CD4-positive, alpha-beta T cell treated with Interleukin-10 for 1 hour (primary cell): ENCODE measurements at places on chromosomes 13 and 19.
A peak's percentile ranks its signal among the peaks of the same experiment; 100 is the strongest.

DNA sequence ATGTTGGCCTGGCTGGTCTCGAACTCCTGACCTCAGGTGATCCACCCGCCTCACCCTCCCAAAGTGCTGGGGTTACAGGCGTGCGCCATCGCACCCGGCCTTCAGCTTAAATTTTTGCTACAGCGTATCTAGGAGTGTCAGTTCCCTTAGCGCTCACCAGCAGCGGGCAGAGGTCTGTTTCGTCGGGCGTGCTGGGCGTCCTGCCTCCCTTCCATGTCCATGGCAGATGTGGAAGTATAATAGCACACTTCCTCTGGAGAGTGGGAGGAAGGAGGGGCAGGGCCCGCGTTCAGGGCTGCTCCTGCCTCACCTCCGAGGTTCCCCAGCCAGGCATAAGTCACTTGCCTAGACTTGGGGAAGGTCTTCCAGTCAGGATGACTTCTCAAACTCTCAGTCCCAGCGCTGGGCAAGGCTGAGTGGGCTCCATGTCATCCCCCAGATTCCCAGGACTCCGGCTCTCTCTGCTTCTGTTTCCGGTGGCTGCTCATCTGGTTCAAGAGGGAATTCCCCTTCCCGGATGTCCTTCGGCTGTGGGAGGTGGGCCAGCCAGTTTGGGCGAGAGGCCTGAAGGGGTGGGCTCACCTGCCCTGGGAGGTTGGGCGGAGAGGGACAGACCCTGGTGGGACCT, 9.5 kb downstream of the IL4I1 start:
- no peak for DNase-seq

DNA sequence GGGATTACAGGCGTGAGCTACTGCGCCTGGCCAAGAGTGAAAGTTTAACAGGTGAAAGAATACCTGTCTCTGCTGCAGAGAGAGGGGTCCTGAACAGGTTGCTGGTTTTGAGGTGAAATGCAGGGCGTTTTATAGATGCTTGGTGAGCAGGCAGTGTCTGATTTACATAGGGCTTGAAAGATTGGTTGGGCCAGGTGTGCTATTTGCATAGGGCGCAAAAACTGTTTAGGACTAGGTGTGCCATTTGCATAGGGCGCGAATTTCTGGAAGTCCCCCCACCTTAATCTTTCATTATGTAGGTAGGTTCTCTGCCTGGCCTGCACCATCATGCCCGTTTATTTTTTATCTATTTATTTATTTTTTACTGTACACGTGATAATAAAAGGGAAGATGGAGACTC, 4.5 kb upstream of the NDUFB7 start:
- no peak for DNase-seq

DNA sequence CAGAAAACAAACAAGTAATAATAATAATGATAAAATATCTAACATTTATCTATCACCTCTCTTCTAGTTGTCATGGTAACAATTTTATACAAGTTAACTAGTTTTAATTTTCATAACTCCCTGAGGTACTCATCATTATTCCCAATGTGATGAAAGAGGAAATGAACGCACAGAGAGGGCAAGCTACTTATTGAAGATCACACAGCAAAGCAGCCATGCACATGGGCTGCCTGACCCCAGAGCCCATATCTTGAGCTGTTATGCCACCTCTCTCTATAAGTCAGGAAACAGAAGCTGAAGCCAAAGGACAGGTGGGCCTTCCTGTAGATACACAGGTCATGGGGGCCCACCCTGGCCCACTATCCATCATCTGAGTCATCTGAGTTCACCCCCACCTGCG, 4.9 kb upstream of the KLK4 start:
- DNase-seq = no peak

DNA sequence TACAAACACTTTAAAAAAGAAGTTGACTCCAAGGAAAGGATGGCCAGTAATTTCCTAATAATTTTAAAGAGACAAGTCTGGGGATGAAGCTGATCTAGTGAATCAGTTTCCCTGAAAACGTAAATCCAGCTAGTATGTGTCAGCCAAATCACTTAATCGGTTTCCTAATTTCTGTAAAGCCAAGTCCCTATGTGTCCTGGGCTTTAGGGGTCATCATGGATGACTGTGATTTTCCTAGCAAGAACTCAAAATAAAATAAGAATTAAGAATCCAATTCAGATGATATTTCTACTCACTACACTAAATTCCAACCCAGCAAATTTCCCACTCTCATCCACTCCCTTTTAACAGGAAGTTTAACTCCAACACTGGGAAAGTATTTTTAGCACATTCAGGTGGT, 35.9 kb downstream of the ELF1 start:
- DNase-seq = no peak

GRCh38 chr19:33674626-33675367, 53.0 kb downstream of the CHST8 start:
- no peak for DNase-seq

- no peak for DNase-seq
Measured at GRCh38 chr19:28169168-28169887, 1043.6 kb downstream of the UQCRFS1 start.

GRCh38 chr19:38667661-38668171, 20.3 kb downstream of the ACTN4 start:
- no peak for DNase-seq

DNA sequence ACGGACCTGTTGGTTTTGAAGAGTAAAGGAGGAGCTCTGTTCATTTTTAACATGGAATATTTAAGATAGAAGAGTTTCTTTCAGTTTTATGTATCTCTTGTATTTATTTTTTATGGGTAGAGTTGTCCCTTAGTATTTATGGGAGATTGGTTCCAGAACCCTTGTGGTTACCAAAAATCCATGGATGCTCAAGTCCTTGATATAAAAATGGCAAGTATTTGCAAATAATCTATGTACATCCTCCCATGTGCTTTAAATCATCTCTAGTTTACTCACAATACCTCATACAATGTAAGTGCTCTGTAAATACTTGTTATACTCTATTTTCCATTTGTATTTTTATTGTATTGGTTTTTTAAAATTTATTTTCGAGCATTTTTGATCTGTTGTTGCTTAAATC, 63.1 kb downstream of the TM9SF2 start:
- no peak for DNase-seq

- peak; percentile 77 for DNase-seq
Measured at GRCh38 chr19:3108775-3109174, 14.6 kb downstream of the GNA11 start.

DNA sequence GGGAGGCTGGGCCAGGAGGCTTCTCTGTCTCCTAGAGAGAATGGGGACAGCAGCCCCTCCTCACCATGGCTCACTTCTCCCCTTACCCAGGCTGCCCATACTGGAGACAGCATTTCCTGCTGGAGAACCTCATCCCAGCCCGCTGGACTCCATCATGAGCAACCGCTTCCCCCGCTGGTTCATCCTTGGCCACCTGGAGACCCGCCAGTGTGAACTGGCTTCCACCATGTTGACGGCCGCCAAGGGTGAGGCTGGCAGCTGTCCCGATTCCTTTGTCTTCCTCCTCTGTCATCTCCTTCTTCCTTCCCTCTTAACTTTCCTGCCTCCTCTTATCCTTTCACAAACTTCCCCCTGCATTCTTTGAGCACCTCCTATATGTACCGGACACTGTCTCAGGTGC, 28.0 kb downstream of the ZSWIM4 start:
- DNase-seq = no peak

DNA sequence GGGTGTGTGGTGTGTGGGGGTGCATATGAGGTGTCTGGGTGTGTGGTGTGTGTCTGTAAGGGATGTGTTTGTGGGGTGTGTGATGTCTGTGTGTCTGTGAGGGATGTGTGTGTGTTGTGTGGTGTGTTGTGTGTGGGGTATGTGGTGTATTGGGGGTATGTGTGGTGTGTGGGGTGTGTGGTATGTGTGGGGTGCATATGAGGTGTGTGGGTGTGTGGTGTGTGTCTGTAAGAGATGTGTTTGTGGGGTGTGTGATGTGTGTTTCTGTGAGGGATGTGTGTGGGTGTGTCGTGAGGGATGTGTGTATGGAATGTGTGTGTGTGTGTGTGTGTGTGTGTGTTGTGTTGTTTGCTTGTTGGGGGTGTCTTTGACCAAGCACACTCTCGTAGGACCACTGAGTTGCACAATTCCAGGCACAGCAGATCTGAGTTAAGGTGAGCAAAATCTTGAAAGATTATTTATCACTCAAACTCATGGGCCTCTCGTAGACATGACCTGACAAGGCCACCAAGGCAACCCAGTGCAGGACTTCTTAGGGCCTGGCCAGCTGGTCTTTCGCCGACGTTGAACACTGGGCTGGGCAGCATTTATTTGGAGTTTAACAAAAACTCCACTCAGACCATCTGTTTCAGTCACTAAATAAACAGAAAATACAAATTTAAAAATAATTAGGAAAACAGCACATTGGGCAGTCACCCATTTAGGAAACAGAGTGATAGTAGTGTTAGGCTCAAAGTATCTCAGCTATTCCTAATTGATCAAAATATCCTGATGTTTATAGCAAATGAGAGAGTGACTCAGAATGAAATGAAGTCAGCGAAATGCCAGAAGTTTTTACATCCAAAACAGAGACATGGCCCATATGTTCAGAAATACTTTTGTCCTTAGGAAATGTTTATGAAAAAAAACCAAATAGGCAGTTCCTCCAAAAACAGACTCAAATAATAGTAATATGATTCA, 301.1 kb downstream of the FGF9 start:
- no peak for DNase-seq

DNA sequence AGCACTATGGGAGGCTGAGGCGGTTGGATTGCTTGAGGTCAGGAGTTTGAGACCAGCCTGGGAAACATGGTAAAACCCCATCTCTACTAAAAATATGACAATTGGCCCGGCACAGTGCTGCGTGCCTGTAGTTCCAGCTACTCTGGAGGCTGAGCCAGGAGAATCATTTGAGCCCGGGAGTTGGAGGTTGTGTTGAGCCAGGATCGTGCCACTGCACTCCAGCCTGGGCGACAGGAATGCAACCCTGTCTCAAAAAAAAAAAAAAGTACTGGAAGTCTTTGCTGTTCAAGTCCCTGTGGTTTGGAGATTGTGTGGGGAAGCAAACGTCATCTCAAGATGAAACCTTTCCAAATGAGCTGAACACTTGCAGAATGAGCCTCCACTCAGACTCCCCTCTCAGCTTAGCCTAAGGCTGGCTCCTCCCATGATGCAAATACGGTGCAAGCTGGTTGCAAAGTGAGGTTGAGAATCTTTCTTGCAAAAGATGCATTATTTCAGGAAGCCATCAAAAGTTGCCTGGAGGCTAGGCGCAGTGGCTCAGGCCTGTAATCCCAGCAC, 46.2 kb downstream of the MYO9B start:
- DNase-seq = no peak

DNA sequence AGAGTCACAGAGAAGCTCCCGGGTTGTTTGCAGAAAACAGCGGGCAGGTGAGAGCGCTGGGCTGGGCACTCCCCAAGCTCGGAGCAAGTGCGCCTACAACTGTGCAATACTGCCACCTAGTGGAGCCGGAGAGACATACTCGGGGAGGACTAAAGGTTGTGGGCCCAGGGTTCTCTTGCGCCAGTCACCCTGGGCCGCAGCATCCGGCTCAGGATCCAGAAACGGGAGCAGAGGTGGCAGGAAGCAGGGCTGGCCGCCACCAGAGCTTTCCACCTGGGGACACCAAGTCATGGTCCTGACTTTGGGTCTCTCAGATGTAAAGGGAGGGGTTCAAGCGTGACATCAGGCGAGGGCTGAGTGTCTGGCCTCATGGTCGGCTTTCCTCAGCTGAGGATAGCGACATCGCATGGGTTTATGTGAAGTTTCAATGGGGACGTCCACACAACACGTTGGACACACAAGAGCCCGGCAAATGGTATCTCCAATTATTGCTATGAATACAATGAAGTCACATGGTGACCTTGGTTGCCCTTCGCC, 11.2 kb upstream of the KLK4 start:
- peak; percentile 77 for DNase-seq
